Esophagus muscularis mucosa (tissue), 4 donors: ENCODE measurements at places on chromosomes 2 and 18. TPM values are rescaled to one million over a fixed set of nuclear protein-coding genes. Genes with fewer than 3 reads are reported as not detected.

Gene BZW1
- 351 TPM for total RNA-seq

Gene CROCC2
- total RNA-seq: not detected

DNA sequence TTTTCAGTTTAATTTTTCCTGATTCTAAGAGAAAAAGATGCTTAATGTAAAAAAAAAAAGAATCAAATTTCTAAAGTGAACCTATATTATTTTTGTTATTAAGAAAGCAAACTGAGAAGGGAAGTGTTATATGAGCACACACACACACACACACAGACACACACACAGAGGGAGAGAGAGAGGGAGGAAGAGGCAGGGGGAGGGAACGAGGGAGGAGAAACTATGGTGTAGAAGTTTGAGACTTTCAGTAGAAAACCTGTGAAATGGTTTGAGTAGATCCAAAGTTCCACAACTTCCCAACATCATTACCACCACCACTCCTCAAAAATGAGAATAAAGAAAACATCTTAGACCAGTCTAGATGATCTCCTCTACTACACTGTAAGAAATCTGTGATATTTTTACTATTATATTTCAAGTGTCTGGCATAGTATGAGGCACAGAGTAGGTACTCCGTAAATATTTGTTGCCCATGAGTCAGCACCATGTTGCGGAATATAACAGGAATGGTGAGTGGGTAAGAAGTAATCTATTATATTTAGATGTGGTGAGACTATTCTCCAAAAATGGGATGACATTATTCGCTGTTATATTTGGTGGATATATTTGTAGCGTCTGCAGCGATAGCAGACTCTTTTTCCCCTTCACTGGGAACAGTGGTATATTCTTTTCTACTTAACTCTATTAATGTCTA, 149.4 kb upstream of the DNMT3A start:
- no peaks in the 10 kb centered on the region for H3K4me1 ChIP-seq
- no peaks in the 10 kb centered on the region for H3K36me3 ChIP-seq
- H3K27me3 ChIP-seq: no peaks in the 10 kb centered on the region
- H3K4me3 ChIP-seq: no peak overlapping the region
- DNase-seq: no peak

DNA sequence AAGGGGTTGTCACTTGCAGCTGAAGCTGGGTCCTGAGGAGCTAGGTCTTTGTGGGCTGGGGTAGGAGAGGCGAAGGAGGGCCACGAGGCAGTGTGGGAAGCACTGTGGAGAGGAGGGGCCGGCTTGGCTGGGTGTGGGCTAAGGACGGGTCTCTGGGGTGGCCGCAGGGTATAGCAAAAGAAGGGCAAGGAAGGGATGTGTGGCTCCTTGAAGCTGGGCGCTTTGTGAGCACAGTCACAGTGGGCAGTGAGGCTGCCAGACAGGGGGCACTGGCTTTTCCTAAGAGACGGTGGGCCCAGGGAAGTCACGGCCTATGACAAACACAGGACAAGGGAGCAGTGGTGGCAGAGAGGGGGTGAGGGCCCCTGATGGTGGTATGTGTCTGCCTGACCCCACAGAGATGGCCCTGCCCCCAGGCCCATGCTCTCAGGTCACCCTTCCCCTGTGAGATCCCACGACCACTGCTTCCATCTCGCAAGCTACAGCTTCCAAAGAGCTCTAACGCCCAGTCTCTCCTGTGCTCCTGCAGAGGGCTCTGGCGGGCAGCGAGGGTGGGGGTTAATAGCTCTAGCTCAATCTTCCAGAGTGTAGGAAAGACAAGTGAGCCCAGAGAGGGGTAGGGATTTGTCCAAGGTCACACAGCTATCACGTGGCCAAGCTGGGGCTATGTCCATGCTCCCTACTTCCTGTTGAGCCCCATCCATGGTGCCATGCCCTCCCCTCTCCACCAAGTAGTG, 32.4 kb downstream of the KCNK3 start:
- DNase-seq: no peak
- H3K4me3 ChIP-seq: no peak overlapping the region
- H3K4me1 ChIP-seq: peaks cover 52% of the 10 kb centered on the region
- H3K27me3 ChIP-seq: no peaks in the 10 kb centered on the region
- H3K36me3 ChIP-seq: peaks cover 4% of the 10 kb centered on the region
- peak overlapping the region; percentile 62 for H3K27ac ChIP-seq

GRCh38 chr18:47929681-47930198, 719 bp downstream of the SMAD2 start:
- no peak for DNase-seq
- peak overlapping the region; percentile 95 for H3K27ac ChIP-seq
- peak overlapping the region; percentile 99 for H3K4me3 ChIP-seq
- peaks cover 55% of the 10 kb centered on the region for H3K4me1 ChIP-seq
- no peaks in the 10 kb centered on the region for H3K27me3 ChIP-seq
- no peaks in the 10 kb centered on the region for H3K36me3 ChIP-seq

GRCh38 chr18:26783170-26783569, 82.3 kb downstream of the AQP4 start:
- H3K4me3 ChIP-seq: no peak overlapping the region
- no peaks in the 10 kb centered on the region for H3K27me3 ChIP-seq
- no peak for DNase-seq
- H3K4me1 ChIP-seq: no peaks in the 10 kb centered on the region

DNA sequence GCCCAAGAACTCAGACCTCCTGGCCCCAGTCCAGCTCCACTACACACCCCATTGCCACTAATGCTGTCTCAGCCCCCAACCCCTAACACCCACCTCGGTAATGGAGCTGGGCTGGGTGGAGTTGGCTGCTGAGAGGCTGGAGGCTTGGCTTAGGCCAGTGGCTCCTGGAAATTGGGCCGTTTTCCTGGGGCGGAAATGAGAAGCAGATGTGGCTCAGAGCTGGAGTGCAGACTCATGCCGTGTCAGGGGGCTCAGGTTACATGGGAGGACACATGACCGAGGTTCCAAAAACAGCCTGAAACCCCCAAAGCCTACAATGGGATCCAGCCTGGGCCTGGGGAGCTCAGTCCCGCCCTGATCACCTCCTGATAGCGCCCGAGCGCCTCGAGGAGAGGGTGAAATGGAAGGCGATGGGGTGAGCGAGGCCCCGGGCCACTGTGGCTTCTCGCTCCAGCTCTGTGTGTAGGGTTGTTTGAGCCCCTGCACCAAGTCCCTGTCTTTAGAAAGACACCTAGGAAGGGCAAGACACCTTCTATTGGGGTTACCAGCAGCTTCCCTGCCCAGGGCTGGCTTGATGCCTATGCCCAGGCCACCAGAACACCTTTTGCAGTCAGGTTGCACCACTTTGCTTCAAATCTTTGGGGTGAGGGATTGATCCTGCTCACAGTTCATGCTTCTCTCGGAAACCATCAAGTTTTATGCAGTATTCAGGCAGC, 175.7 kb upstream of the HAAO start:
- no peaks in the 10 kb centered on the region for H3K27me3 ChIP-seq
- H3K36me3 ChIP-seq: no peaks in the 10 kb centered on the region
- peak overlapping the region; percentile 63 for H3K27ac ChIP-seq
- DNase-seq: no peak

- no peaks in the 10 kb centered on the region for H3K27me3 ChIP-seq
- DNase-seq: no peak
- peaks cover 27% of the 10 kb centered on the region for H3K4me1 ChIP-seq
- H3K4me3 ChIP-seq: no peak overlapping the region
- H3K27ac ChIP-seq: peak overlapping the region; percentile 44
- H3K36me3 ChIP-seq: no peaks in the 10 kb centered on the region
Measured at GRCh38 chr2:207264310-207264709, 98.6 kb upstream of the KLF7 start.

DNA sequence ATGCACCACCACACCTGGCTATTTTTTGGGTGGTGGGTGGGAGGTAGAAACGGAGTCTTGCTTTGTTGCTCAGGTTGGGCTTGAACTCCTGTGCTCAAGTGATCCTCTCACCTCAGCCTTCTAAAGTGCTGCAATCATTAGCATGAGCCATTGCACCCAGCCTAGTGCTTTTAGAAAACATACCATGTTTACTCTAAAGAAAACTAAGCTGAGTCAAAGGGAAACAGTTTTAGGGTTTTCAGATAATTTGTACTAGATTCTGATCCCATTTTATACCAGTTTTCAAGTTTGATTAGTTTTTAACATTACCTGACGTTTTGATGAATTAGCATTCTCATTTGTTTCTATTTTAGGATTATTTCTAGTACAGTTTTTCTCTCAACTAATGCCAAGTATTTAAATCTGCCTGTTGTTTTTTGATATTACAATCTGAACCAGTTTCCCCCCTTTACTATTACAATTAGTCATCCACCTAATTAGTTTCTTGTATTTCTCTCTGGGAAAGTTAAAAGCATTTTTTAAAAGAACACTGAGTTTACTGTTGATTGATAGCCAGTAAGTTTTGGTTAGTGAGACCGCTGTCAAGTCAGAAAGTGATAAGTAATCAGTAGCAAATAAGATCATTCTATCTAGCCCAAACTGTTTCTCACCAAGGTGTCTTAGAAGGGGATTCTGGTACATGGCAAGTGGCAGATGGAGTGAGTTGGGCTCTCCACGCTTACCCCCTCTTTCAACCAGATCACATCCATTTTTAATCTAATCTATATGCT, 24.2 kb upstream of the TBR1 start:
- peaks cover 12% of the 10 kb centered on the region for H3K36me3 ChIP-seq
- H3K27me3 ChIP-seq: no peaks in the 10 kb centered on the region
- H3K4me1 ChIP-seq: no peaks in the 10 kb centered on the region
- H3K4me3 ChIP-seq: no peak overlapping the region

GRCh38 chr18:74633652-74634352, 36.1 kb downstream of the ZNF407 start:
- H3K4me3 ChIP-seq: no peak overlapping the region
- H3K27ac ChIP-seq: no peak overlapping the region
- H3K27me3 ChIP-seq: no peaks in the 10 kb centered on the region
